Cardiac fibroblast (primary cell): ENCODE measurements at places on chromosomes 3 and 15.

DNA sequence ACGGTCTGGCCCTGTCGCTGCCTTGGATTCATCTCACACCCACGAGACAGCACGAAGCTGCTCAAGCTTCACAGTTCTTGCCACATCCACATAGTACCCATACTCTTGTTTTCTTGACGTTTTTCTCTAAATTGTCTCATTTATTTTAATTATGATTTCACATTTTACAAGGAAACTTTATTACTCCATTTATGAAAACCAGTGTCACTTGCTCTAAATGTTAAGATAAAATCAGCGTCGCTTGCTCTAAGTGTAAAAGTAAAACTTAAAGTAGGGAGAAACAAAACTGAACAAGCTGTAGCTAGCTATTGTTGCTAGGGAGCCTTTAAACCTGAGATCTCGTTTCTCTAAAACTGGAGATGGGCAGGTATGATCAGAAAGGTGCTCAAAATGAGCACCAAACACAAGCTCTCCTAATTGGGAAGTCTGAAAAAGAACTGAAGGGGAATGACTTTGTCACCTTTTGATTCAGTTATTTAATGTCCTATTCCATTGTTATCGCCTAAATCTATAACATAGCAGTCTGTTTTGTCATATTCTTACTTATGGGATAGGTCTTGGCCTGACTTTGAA lies 680 bp downstream of the IFT122 start:
- no peak for DNase-seq

DNA sequence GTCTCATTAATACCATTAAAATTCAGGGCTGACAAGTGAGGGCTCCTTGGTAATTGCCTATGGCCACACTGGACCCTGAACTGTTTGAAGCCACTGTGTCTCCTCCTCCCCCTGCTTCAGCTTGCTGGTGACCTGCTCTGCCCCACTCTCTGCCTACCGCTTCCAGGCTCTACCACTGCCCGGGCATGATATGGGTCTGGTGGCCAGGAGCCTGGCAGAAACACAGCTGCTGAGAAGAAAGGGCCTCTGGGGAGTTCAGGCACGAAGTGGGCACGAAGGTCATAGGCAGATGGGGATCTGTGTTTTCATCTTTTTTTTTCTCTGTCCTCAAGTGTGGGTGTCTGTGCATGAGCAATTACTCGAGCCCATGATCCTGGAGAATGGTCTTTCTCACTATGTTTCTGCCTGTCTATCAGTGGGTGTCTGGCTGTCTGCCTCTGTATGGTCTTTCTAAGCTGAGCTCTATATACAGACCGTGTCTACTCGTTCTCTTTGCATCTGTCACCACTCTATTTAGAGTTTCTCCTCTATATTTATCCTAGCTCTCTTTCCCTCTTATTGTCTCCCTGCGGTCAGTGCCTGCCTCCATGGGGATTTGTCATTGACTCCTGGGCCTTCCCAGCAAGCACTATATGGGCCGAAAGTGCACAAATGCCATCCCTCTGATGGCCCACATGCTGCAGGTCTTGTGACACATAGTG lies 42.1 kb upstream of the EPHB1 start:
- DNase-seq = no peak

DNA sequence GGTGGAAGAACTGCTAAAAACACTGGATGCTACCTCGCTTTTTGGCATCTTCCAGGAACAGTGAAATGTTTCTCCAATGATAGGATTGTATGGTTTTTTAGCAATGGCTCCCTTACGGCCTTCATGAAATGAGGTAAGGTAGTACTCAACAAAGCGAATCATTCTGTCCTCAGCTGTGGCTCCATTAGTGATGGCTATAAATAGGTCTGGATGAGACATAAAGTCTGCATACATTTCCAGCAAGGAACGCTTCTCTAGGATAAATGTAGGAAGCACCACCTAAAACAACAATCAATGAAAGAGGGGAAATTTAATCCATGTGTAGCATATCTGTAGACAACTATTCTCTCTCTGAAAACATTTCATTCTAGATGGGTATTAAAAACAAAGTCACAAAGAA lies 32.4 kb upstream of the SNX4 start:
- no peak for DNase-seq

DNA sequence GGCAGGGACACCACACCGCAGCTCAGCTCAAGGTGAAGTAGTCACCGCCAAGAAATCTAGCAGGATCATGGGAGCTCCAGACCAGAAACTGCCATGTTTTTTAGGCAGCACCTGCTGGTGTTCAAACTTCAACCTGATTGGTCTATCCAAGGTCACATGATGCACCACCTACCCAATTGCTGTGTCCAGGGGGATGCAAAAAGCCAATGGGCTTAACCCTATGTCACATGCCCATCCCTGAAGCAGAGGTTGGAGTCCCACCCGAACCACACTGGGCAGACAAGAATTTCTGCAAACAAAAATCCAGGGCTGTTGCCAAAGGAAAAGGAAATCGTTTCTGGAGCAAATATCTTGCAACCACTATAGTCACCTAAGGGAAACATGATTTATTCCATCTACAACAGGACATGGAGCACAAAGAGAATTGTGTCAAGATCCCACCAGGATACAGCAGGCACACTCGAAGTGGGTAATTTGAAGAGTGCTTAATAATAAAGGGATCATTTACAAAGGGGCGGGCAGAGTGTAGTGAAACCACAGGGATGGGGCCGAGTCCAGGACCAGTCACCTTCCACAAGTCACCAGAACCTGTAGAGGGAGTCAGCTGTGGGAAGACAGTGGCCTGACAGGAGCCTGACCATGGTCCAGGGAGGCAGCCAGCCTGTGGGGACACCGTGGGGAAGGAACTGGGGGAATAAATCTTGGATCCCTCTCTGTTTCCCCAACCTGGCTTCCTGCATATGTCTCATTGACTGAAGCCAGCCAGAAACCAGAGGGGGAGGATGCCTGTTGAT lies 34.2 kb upstream of the TSEN2 start:
- no peak for DNase-seq

- no peak for DNase-seq
Observed at GRCh38 chr3:180996415-180996932, 6.9 kb upstream of the DNAJC19 start.

GRCh38 chr3:193465992-193466608 lies 87.5 kb upstream of the ATP13A5 start:
- no peak for DNase-seq

DNA sequence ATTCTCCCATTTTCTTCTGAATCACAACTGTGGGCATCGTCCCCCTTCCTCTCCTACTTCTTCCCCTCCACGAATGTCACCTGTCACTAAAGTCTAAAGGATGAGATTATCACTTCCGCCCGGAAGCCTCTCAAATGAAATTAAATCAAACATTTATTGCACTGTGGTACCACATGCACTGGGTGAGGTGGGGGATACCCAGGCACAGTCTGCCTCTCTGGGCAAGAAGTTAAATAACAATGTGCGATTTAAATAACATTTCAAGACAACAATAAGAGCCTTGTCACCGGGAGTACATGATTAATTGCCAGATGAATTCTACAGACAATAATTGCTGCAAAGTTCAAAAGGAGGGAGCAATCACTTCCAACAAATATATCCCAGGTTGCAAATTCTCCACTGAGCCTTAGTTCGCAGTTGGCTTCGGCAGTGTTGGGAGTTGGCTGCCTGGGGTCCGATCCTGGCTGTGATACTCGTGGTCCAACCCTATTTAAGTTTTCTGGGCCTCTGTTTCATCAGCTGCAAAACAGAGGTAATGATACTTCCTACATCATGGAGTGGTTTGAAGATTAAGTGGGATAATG lies 77.7 kb downstream of the FOXP1 start:
- no peak for DNase-seq

DNA sequence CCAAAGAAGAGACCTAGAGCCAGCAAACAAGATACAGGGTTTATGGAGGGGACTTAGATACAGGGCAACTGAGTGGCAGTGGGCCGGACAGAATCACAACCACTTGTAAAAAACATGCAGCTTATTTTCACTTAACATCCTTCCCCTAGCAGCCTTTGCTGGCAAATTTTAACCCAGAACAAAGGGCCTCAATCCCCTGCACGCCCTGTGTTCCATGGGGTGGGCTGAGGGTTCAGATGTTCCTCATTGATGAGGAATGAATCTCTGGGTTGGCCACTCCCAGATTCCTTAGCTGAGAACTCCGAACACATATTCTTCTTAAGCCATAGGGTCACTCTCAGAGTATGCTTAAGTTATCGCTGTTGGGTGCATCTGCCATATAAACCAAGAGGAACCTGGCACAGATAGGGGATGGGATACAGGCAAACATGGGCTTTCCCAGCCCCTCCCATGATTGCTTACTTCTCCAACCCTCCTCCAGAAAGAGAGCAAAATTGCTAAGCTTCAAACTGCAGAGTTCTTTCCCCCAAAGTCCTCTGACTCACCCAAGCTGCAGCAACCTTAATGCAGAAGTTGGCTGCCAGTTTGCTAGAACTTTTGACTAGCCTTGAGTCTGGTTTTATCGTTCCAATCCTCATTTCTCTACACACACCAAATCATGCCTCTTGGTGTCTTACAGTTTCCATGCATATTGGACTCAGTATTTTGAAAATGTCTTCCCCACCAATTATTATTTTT lies 146.9 kb downstream of the CD47 start:
- DNase-seq = peak; percentile 54

DNA sequence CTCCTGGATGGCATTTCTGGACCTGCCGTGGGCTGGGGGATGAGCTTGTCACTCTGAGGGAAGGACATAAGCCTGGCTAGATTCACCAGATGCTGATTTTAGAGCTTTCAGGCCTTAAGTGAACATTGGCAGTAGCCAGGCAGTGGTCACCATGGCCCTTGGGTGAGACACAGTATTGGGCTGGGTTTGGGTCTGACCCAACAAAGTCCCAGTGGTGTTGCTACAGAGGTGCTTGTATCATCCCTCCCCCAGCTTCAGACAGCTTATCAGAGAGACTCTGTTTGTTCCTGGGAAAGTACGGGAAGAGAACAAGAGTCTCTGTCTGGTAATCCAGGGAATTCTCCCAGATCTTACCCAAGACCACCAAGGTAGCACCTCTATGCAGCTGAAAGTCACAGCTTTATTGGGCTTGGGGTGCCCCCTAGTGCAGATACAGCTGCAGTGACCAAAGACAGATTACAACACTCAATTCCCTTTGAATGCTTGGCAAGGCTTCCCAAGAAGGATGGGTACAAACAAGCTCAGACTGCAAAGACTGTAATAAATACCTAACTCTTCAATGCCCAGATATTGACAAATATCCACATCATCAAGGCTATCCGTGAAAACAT lies 9.8 kb upstream of the RUVBL1 start:
- peak; percentile 82 for DNase-seq

- DNase-seq = no peak
Observed at GRCh38 chr3:130509008-130509407, 8.0 kb upstream of the COL6A6 start.

DNA sequence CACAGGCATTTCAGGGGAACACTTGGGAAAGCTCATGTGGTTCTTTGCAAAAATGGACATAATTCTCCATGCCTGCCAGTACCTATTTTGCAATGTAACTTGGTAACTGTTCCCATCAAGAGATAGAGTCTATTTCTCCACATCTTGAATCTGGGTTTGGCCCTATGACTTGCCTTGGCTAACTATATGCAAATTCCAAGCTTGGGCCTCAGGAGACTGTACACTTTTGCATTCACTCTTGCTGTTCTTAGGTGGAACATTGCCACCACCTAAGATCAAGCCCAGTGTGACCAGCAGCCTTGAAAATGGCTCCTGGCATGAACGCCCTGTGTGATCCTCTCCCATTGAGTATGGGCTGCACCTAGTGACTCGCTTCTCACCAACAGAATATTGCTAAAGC lies 19.8 kb upstream of the SMAD6 start:
- DNase-seq = no peak

DNA sequence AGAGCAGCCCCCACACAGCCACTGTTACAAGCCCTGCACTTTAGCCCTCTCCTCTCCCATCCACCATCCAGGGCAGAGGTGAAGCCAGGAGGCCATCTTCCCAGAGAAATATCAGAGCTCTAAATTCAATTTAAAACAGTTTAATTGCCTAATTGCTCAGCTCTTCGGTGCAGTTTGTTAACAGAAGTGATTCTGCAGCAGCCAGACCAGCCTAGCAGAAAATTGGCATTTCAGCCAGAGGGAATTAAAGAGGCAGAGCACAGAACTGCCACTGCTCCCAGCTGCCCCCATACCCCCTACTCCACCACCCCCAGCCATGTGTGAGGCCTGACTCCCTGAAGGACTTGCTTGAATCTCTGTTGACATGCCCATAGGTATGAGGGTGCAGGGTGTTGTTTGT lies 38.5 kb downstream of the TPRA1 start:
- no peak for DNase-seq
